Left colon (tissue), 2 donors: ENCODE measurements at places on chromosomes 5 and 9.

DNA sequence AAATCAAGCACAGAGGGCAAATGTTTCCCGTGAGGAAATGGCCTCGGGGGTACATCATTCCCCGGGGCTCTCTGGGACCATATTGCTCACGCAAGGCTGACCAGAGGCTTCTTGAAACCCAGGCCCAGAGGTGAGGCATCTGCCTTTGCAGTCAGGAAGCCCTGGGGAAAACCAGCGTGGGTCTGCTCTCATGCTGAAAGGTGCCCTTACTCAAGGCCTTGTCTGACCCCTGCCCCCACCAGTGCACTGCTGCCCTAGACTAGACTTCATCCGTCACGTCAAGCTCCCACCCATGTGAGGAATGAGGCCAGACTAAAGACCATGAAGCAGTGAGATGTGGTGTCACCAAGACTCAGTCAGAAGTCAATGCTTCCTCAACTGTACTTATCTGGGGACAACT is 66.1 kb downstream of the PAX5 start:
- DNase-seq: no peak

- peak; percentile 38 for DNase-seq
Measured at GRCh38 chr5:61162832-61163567, 732 bp upstream of the SMIM15 start.

- no peak for DNase-seq
Measured at GRCh38 chr9:76311537-76311936, 82.7 kb downstream of the RFK start.

DNA sequence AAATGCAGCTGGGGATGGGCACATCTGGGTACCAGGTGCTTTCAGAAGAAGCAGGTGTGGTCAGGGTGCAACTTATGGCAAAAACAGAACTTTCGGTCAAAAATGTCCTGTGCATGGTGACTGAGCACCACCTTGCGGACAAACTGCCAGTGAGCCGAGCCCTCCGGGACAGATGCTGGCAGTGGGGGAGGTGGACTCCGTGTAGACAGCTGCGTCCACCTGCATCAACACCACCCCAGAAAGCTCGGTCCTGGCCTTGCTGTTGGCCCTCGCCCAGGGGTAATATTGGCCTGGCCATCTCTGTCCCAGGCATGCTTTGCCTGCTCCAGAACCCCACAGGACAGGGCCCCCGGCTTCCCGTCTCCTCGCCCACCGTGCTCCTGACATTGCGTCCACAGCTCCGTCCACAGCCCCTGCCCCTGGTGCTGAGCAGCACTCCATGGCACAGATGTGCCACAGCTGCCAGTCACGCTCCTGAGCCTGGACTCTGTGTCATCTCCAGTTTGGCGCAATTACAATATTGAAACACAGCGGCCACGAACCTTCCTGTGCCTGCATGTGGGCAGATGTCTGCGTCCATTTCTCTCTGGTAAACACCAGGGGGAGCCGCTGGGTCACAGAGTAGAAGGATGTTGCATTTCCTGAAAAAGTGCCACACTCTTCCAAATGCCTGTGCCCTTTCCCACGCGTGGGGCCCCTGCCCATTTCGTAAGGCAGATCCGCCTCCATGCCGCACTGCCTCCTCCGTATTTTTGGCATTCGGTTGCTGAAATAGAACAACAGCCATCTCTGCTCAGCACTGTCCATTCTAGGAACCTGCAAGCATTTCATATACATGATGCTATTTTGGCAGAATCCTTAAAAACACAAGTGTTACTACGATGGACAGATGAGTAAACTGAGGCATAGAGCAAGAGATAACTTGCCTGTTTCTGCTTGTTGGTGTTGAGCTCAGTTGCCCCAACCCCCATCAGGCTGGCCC is 33.4 kb upstream of the SLC6A19 start:
- DNase-seq: peak; percentile 62

DNA sequence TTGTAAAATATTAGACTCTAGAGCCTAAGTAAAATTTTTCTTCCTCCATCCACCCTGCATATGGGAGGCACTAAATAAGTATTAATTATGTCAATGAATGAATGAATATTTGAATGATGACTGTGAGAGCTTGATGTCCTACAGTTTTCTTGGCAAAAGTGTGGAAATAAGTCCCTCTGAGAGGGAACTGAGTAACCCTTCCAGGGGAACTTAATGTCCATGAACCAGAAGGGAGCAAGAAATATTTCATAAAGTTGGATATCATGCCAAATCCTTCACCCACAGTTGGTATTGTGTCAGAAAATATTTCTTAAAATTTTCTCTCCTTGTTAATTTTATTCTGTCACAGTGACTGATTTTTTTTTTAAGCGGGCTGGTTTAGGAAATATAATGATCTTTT is 36.6 kb downstream of the NNT start:
- no peak for DNase-seq

DNA sequence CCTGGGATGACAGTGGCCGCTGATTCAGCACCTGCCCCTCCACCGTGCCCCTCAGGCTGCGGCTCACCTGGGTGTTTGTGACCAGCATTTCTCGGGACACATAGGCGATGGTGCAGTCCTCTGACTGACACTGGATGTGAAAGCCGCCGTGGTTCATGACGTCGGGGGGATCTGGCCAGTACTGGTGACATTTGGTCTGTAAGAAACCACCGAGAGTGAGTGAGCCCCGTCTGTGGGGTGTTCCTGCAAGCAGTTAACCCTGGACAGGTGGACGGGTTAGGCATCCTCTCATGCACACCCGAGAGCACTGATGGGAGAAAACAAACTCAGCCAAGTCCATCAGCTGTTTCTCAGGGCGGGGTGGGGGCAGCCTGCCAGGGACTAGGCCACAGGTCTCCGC is 62.5 kb upstream of the EPB41L4B start:
- DNase-seq: no peak

GRCh38 chr5:128237000-128237399 is 153.4 kb downstream of the SLC12A2 start:
- DNase-seq: no peak

DNA sequence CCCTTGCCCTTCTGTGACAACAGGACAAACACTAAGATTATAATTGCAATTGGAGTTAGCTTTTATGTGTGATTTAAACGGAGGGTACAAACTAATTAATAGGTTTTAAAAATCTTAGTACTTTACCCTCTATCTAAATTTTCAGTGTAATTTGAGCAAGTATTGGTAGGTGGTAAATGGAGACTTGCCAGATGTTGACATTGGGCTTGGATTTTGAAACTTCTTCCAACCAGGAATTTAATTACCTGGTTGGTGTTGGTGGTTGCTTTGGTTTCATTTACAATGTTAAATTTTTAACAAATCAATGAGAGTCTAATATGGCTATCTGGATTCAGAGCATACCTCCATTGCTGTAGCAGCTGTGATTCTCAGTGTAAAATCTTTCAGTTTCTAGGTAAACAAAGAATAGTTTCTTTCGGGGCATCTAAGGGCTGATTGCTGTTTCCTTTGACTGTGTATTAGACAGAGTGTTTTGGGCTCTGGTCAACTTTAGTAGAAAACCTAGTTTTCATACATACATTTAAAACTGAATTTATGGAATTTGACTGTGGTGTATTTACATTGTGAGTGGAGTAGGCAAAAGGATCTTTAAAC is 1.9 kb downstream of the DAPK1 start:
- DNase-seq: no peak

DNA sequence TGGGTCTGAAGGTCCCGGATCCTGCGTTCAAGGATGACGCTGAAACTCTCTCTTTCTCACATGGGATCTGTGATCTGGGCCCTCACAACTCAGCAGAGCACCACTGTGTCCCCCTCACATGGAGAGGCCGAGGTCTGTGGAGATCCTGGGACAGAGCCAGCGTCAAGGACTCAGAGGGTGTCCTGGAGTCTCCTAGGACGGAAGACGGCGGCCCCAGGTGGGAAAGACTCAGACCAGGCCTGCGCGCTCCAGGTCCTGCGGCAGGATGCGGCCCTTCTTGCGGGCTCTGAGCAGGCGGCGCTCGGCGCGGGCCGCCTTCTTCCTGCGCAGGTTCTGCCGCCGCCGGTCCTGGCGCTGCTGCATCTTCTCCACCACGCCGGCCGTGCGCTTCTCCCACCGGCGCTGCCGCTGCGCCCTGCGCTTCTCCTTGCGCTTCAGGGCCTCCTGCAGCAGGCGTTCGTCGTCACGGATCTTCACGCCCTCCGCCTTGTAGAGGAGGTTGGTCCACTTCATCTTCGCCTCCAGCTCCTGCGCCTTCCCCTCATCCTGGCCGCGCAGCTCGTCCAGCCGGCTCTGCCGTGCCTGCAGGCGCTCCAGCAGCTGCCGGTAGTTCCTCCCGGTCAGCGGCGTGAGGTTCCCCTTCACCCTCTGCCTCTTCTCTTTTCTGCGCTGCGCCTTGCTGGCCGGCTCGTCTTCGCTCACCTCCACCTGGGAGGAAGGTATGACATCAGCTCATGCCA is 4.2 kb downstream of the SURF6 start:
- DNase-seq: no peak

DNA sequence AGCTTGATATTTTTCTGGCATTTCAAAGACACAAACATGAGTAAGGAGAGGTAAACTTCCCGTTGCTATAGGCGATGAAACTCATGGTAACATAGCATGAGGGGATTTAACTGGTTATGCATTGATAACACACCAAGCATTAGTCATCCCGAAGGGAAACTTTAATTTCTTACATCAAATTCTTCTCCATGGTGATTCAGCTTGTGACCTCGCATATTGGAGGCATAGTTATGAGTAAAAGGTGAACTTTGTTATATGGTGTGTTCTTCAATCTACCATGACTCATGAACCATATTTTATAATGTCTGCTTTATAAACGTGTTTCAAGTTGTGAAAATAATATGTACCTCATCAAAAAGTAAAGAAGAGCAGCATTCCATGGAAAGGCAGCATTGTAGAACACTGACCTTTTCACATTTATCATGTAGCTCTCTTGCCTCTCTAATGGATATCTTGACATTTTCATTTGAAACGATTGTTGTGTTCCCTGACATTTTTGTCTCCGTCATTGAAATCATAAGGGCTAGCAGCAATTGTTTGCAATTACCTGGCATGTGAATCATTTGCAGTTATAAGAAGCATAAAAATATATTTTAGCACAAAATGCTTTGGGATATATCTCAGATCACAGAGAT is 491.8 kb downstream of the ANXA1 start:
- no peak for DNase-seq

DNA sequence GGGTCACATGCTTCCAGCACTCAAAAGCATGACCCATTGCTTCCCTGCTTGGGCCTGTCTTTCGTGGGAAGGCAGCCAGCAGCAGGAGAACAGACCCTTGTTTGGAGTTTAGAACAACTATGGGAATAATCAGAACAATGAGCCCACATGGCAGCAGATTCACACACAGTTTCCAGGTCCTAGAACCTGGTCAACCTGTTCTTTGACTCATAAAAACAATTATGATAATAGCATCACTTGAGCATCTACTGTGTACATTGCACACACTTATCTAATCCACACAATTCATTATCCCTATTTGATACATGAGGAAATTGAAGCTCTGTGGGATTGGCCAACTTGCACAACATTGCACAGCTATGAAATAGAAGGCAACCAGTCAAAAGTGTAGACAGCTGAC is 41.7 kb downstream of the KLF4 start:
- DNase-seq: no peak

- DNase-seq: no peak
Measured at GRCh38 chr5:167233507-167234220, 1057.8 kb upstream of the WWC1 start.

- DNase-seq: no peak
Measured at GRCh38 chr5:149700347-149700746, 29.8 kb upstream of the PPARGC1B start.

DNA sequence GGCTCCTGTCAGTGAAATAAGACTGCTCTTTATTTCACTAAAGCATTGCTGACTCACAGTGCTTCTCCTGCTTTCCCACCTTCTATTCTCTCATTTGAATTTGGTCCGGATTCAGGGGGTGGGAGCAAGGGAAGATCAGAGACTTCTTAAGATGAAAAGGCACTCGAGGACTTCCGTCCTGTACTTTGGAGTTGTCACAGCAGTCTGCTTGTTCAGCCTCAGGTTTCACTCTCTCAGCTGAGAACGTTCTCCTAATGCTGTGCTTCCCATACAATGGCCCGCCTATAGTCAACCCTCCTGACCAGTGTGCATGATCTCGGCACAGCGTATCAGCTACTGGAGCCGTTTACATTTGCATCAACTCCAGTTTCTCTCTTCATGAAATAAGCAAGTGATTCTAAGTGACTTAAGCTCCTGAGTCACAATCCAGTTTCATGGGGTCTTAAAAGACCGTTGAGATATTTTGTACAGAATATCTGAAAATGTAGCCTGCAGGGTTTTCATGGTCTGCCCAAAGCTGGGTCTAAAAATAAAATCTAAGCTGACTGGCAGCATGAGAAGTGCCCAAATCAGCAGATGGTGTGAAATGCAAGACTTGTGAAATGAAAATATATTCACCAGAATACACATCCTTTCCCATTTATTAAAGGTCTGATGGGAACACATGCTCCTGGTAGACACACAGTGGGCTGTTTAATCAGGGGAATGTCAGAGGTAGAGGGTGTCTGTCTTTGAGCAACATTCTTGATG is 145.0 kb downstream of the ADCY2 start:
- no peak for DNase-seq

DNA sequence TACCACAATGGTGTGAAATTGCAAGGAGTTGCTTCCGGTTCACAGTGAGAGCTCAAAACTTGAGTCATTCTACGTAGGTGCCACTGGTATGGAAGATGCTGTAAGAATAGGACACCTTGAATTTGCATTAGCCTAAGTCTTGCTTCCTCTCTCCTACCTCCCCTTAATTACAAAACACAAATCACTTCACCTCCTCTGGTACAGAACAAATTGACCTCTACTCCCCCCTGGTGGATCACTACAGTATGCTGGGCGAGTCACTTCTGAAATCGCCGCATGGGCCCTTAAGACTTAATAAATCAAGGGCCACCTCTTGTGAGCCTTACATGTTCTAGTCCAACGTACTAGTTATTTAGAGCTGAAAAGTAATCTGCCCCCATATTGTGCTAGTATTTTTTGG is 145.3 kb upstream of the SMARCA2 start:
- DNase-seq: no peak

GRCh38 chr9:9585920-9586319 is 1026.9 kb downstream of the PTPRD start:
- no peak for DNase-seq

DNA sequence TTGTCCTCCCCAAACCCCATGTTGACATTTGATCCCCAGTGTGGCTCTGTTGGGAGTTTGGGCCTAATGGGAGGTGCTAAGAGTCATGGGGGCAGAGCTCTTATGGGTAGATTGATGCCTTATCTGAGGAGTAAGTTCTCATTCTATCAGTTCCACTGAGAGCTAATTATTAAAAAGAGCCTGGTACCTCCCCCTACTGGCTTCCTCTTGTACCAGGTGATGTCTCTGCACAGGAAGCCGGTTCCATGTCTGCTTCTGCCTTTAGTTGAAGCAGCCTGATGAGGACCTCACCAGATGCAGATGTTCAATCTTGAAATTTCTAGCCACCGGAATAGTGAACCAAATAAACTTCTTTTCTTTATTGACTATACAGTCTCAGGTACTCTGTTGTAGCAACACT is 10.8 kb downstream of the GABRB2 start:
- DNase-seq: no peak

- DNase-seq: peak; percentile 14
Measured at GRCh38 chr9:99948896-99949295, 42.4 kb downstream of the STX17 start.
